ENCODE measurements at places on chromosomes 1 and 21. TPM values are rescaled to one million over a fixed set of nuclear protein-coding genes. Genes with fewer than 3 reads are reported as not detected.

ACTN2 gene
- total RNA-seq, result 2.3 TPM

ANXA9 gene
- total RNA-seq, result 0.81 TPM

WNT9A gene
- total RNA-seq, result 0.66 TPM

FAM229A gene
- 8.3 TPM for total RNA-seq

ZNF683 gene
- total RNA-seq, result not detected

PCAT6 gene
- 6.4 TPM for total RNA-seq

RNU1-3 gene
- 2,051 TPM for total RNA-seq

C1orf53 gene
- 0.99 TPM for total RNA-seq

PROK1 gene
- total RNA-seq, result not detected

VHLL gene
- not detected for total RNA-seq

CLCA2 gene
- total RNA-seq, result not detected

LCE3B gene
- not detected for total RNA-seq

- DNase-seq, result no peak
- no peaks in the 10 kb centered on the region for H3K4me1 ChIP-seq
- H3K27me3 ChIP-seq, result no peaks in the 10 kb centered on the region
- no peak overlapping the region for H3K27ac ChIP-seq
- H3K36me3 ChIP-seq, result peaks cover 2% of the 10 kb centered on the region
- H3K4me3 ChIP-seq, result no peak overlapping the region
Observed at GRCh38 chr21:27693376-27693775, 726.5 kb upstream of the ADAMTS5 start.

GRCh38 chr1:87872189-87872588 is 543.5 kb downstream of the LMO4 start:
- H3K4me3 ChIP-seq, result no peak overlapping the region
- H3K27ac ChIP-seq, result no peak overlapping the region
- H3K4me1 ChIP-seq, result peaks cover 5% of the 10 kb centered on the region
- DNase-seq, result no peak

DNA sequence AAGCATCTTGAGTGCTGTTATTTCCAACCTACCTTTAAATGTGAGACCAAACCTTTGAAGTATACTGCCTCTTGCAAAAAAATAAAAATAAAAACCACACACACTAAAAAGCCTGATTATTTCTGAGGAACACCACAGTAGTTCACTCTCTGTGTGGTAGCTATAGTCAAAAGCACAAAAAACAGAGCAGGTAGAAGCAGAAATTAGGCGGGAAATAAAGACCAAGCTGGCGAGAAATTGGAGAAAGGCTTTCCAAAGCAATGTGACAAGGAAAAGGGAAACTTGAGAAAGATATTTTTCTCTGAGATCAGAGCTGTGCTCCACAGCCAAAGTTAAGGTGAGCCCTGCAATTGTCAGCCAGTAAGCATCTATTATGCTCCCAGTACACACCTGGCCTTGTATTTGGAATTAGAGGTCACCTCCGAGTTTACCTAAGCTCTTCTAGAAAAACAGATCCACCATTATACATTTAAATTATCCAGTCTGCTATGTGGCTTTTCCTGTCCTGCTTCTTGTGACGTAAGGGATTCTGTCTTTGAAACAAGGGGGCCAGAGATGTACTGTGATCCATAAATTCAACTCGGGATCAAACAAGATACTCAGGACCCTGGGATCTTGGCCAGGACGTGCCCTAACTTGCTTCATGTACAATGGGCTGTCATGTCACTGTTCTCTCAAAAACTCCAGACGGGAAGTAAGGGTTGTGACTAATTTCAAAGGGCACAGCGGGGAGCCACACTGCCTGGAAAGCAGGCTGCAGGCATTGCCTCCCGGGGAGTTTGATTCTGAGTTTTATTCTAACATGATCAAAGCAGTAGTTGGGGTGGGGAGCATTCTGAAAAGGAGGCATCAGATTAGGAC is 39.8 kb upstream of the RAB4A start:
- H3K27ac ChIP-seq, result peak overlapping the region; percentile 69
- no peak for DNase-seq
- H3K4me1 ChIP-seq, result peaks cover 32% of the 10 kb centered on the region

DNA sequence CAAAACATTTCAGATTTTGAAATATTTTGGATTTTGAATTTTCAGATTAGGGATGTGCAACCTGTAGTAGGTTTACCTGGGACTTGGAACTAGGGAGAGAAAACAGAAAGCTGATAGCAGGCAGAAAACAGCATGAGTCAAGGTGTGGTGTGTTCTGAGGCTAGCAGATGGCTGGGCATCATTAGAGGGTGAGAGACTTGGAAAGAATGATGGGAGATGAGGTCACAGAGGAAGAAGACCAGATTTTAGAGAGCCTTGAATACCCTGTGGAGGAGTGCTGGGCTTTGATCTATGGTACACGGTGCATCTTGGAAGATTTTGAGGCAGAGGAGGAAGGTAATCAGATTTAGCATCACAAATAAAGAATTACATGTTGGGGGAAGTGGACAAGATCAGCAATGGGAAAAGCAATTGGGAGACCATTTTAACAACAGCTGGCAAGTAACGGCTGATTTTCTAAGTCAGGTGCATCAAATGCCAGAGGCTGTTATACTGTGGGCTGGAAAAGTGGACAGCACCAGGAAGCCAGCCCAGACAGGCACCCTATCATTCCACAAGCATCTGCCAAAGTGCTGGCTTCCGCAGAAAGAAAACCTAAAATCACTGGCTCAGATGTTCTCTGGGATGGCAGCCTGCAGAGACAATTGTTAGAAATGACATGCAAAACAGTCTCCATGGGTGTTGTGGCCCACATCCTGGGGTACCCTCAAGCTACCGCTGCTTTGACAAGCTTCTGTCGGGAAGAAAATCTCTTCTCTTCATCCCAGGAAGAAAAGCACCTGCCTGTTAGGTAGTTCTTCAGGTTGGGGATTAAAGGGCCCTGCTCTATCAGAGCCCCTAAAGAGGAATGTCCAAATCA is 30.9 kb upstream of the CAMK1G start:
- no peak overlapping the region for H3K27ac ChIP-seq
- no peak overlapping the region for H3K4me3 ChIP-seq
- no peaks in the 10 kb centered on the region for H3K36me3 ChIP-seq
- H3K4me1 ChIP-seq, result peaks cover 8% of the 10 kb centered on the region
- no peak for DNase-seq

DNA sequence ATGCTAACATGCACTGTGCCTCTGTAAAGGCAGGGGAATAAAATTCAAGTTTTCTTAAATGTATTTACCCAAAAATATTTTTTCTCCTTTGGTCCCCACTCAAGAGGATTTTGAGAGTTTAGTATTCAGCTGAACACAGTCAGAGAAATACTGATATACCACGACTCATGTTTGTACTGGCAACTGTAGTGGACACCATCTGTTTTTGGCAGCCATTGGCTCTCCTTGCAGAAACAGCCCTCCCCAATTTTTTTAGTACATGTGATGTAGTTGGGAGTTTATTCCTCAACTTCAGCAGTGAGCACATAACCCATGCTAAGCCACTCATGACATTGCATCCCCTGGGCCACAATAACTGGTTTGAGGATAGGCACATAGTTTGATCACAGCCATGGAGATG is 154.8 kb upstream of the POU3F1 start:
- peaks cover 2% of the 10 kb centered on the region for H3K36me3 ChIP-seq
- no peak overlapping the region for H3K4me3 ChIP-seq
- H3K4me1 ChIP-seq, result 0 out of 2 replicates have a peak, but pooled peaks cover 2% of the 10 kb centered on the region

GRCh38 chr1:20612221-20612746 is 21.0 kb upstream of the PINK1 start:
- no peak overlapping the region for H3K4me3 ChIP-seq
- peaks cover 5% of the 10 kb centered on the region for H3K4me1 ChIP-seq
- H3K27me3 ChIP-seq, result no peaks in the 10 kb centered on the region
- no peak for DNase-seq
- no peak overlapping the region for H3K27ac ChIP-seq
- no peaks in the 10 kb centered on the region for H3K36me3 ChIP-seq

- H3K4me1 ChIP-seq, result no peaks in the 10 kb centered on the region
- peaks cover 4% of the 10 kb centered on the region for H3K36me3 ChIP-seq
- peak within 1 kb of the TSS; percentile 24 for H3K4me3 ChIP-seq
- no peak for DNase-seq
Observed at GRCh38 chr1:64203420-64203819, at the start of gene UBE2U. Gene UBE2U, plus strand, starts transcription at chr1:64203623. Its CDS starts 428 bp downstream, at chr1:64204051.

GRCh38 chr21:31543191-31543590 is 116.3 kb upstream of the SOD1 start:
- no peak overlapping the region for H3K27ac ChIP-seq
- no peaks in the 10 kb centered on the region for H3K4me1 ChIP-seq
- no peak overlapping the region for H3K4me3 ChIP-seq
- no peak for DNase-seq
- no peaks in the 10 kb centered on the region for H3K27me3 ChIP-seq

DNA sequence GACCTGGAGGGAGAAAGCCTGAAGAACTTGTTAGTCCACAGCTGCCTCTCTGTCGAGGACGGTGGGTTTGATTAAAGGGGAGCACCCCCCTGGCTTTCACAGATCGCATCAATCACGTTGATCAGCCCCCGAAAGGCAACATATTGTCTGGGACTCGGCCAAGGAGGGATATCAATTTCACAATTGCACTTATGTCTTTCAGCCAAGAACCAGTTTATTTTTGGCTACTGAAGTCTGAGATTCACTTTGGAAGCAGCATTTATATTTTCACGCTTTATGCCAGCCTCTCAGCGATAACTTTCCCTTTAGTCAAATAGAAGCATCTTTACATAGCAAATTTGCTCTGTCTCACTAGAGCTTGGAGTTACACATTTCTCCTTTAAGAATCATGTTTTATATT is 253.2 kb upstream of the RRP15 start:
- no peaks in the 10 kb centered on the region for H3K36me3 ChIP-seq
- no peak overlapping the region for H3K27ac ChIP-seq

DNA sequence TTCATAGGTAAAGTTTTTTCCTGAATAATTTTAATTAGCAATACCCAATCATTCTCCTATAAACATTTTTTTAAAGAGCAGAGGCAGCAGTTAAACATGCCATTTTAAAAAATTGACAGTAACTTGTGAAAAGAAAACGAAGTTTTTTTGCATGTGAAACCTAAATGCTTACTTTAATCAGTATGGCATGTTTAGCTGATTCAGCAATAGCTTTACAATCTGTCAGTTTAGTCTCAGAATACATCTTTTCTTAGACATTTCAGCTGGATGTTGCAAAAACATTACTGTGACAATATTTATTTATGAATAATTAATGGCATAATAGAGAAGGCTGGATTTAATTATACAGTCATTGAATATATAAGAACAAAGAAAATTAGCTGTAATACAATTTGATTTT is 1132.4 kb upstream of the ADGRL2 start:
- H3K27ac ChIP-seq, result no peak overlapping the region
- H3K4me1 ChIP-seq, result no peaks in the 10 kb centered on the region

DNA sequence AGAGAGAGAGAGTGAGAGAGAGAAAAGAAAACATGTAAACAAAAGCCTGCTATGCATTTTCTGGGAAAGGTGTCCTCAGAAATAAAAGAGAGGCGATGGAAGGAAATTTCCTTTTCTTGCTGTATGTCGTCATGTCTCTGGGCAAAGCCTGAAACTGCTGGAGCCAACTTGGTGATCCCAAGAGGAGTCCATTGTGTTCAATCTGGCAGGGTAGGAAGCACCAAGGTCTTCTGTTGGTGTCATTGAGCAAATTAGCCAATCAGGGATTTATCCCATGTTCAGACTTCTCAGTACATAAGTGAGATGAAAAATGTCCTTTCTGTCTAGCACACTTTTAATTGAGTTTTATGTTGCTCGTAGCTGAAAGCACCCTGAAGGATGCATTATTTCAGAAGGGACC is 260.0 kb upstream of the KAZN start:
- H3K4me1 ChIP-seq, result peaks cover 3% of the 10 kb centered on the region
- no peaks in the 10 kb centered on the region for H3K27me3 ChIP-seq
- no peak for DNase-seq
- no peak overlapping the region for H3K27ac ChIP-seq

DNA sequence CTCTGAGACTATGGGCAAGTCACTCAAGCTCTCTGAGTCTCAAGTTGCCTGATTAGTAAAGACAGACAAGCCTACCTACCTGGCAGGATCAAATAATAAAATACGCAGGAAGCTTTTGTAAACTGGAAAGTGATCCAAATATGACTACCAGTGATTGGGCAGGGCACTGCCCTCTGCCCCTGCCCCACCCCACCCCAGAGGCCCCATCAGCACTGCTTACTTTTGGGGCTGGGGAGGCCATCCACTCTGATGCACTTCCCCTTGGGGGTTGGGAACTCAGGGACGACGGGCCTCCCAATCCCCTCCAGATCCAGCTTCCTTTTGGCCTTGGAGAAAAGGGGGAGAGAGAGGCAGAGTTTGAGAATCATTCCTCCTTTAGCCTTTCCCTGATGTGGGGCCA is 6.9 kb downstream of the E2F2 start:
- no peaks in the 10 kb centered on the region for H3K4me1 ChIP-seq
- no peak overlapping the region for H3K27ac ChIP-seq
- no peaks in the 10 kb centered on the region for H3K27me3 ChIP-seq

- no peak for DNase-seq
- H3K4me3 ChIP-seq, result no peak overlapping the region
- H3K27me3 ChIP-seq, result no peaks in the 10 kb centered on the region
Observed at GRCh38 chr1:202821467-202821866, 10.7 kb downstream of the PCAT6 start.

GRCh38 chr1:225745273-225745672 is 32.4 kb upstream of the SRP9 start:
- no peaks in the 10 kb centered on the region for H3K27me3 ChIP-seq
- DNase-seq, result no peak
- H3K4me1 ChIP-seq, result no peaks in the 10 kb centered on the region
- H3K36me3 ChIP-seq, result no peaks in the 10 kb centered on the region
- no peak overlapping the region for H3K4me3 ChIP-seq
- H3K27ac ChIP-seq, result no peak overlapping the region

DNA sequence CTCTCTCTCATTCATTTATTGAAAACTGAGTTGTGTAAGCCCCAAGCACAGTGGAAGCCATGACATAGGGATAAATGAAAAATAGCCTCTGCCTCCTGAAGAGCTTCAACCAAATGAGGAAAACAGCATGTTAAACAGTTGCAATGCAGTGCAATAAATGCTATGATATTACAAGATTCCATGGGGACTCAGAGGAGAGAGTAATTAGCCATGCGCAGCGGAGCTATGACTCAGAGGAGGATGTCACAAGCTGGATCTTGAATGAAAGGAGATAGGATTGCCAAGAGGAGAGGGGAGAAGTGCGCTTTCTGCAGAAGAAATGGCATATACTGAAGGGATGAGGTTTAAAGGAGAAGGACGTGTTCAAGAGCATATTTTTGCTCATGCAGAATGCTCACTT is 231.3 kb upstream of the PLXNA2 start:
- DNase-seq, result no peak
- no peaks in the 10 kb centered on the region for H3K4me1 ChIP-seq
- H3K4me3 ChIP-seq, result no peak overlapping the region
- H3K27me3 ChIP-seq, result no peaks in the 10 kb centered on the region
- no peaks in the 10 kb centered on the region for H3K36me3 ChIP-seq
- H3K27ac ChIP-seq, result no peak overlapping the region

- H3K27ac ChIP-seq, result no peak overlapping the region
- no peaks in the 10 kb centered on the region for H3K36me3 ChIP-seq
- H3K27me3 ChIP-seq, result no peaks in the 10 kb centered on the region
- H3K4me1 ChIP-seq, result no peaks in the 10 kb centered on the region
- H3K4me3 ChIP-seq, result no peak overlapping the region
- DNase-seq, result no peak
Observed at GRCh38 chr1:181789395-181789794, 272.1 kb downstream of the ZNF648 start.

- no peak overlapping the region for H3K27ac ChIP-seq
- DNase-seq, result no peak
- H3K36me3 ChIP-seq, result no peaks in the 10 kb centered on the region
- H3K27me3 ChIP-seq, result no peaks in the 10 kb centered on the region
Observed at GRCh38 chr1:218953386-218953785, 220.3 kb upstream of the LYPLAL1 start.

GRCh38 chr1:41498804-41499203 is 14.3 kb upstream of the EDN2 start:
- no peak for DNase-seq
- no peak overlapping the region for H3K4me3 ChIP-seq
- H3K27ac ChIP-seq, result no peak overlapping the region
- no peaks in the 10 kb centered on the region for H3K27me3 ChIP-seq
